Stimulated activated CD4-positive, alpha-beta T cell treated with anti-CD3 and anti-CD28 coated beads, Interleukin-4, amount 100 ng/mL, for 48 hours (primary cell): ENCODE measurements at places on chromosomes 2 and 18.

DNA sequence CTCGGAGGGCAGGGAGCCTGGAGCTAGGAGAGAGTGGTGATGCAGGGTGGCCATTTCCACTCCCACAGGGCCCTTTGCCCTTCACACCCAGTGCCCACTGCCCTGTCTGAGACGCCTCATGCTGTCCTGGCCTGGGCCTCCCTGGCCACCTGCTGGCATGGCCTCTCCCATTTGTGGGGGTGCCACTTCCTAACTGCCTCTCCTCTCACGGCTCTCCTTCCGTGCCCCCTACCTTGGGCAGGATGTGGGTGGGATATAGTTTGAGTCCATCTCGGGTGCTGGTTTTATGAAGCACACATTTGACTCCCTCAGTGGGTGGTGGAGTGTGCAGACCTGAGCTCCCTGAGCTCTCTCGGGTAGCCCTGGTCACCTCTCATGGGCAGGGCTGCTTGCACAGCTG, 46.0 kb downstream of the DGKD start:
- DNase-seq = no peak

DNA sequence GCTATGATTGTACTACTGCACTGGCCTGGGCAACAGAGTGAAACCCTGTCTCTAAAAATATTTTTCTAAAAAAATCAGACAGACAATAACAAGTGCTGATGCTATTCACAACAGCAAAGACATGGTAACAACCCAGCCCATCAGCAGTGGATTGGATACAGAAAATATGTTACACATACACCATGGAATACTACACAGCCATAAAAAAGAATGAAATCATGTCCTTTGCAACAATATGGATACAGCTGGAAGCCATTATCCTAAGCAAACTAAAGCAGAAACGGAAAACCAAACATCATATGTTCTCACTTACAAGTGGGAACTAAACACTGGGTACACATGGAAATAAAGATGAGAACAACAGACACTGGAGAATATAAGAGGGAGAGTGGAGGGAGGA, 19.9 kb downstream of the FAM161A start:
- DNase-seq = no peak

GRCh38 chr2:37344453-37345361, at the start of gene QPCT:
QPCT (plus strand) TSS chr2:37344630; CDS start chr2:37344732, 102 bp downstream.
- no peak for DNase-seq

GRCh38 chr2:11446733-11447248, 19.2 kb downstream of the E2F6 start:
- DNase-seq = peak; percentile 17

DNA sequence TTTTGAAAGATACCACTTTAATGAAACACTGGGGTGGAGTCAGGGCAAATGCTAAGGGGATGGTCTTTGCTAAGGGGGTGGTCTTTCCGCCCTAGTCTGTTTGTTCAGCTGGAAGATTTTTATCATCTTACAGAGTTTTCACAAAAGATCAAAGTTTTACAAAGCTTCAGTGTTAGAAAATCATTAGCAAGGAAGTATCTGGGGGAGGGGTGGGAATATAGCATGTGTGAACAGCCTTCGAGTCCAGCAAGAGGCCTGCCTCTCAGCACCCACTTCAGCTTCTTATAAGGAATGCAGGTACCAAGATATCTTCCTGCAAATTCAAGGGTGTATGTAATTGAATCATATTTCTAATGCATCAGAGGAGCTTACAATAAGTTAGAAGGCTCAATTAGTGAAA, 112.9 kb downstream of the RAPGEF4 start:
- no peak for DNase-seq

DNA sequence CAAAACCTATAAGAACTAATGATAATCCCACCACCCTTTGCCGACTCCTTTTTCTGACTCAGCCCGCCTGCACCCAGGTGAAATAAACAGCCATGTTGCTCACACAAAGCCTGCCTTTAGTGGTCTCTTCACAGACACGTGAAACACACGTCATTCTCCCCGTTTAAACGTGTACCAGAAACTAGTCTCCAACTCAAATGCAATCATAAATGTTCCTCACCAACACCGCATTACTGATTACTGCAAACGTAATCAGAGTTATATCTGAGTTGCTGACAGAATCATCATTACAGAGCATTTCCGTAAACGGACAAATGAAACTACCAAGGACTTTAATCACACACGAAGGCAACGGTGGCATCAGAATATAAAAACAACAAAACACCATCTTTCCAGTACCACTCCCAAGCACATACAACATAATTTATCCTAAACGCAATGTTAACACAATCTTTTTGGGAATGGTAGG, 1.9 kb downstream of the CLK1 start:
- peak; percentile 40 for DNase-seq

GRCh38 chr2:46200861-46201605, 96.2 kb upstream of the EPAS1 start:
- no peak for DNase-seq

- no peak for DNase-seq
Measured at GRCh38 chr2:112897624-112897978, 13.4 kb upstream of the IL37 start.

GRCh38 chr18:34867520-34867919, 157.4 kb downstream of the DTNA start:
- no peak for DNase-seq

GRCh38 chr2:162025121-162025911, 48.7 kb downstream of the DPP4 start:
- no peak for DNase-seq

- DNase-seq = no peak
Measured at GRCh38 chr18:12359515-12359927, 17.5 kb downstream of the AFG3L2 start.

GRCh38 chr2:174827371-174828369, 63.4 kb upstream of the CHRNA1 start:
- DNase-seq = no peak

DNA sequence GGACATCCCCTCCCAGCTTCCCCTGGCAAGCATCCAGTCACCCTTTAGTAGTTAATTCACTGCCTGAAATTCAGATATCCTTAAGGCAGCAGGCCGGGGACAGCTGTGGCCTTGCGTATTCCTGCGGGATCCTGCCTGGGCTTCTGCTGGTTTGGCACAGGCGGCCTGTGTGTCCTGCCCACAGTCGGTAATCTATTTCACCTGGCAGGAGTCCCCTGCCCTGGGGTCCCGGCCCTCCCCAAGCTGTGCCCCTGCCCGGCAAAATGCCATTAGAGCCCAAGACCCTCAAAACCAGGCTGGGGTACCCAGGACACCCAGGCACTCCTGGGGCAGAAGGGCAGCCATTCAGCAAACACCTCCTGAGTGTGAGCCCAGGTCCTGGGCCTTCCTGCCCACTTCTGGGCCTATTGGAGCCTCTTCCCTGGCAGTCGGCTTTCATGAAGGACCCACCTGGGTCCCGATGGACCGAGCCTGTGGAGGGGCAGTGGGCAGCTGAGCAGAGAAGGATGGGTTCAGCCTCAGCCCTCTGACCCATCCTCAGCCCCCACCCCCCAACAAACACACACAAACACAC, 11.6 kb downstream of the CROCC2 start:
- no peak for DNase-seq
